Activated CD4-positive, alpha-beta T cell treated with anti-CD3 and anti-CD28 coated beads, Interleukin-2, amount 50 U/mL, for 4 hours (primary cell): ENCODE measurements at places on chromosomes 7 and 10.

DNA sequence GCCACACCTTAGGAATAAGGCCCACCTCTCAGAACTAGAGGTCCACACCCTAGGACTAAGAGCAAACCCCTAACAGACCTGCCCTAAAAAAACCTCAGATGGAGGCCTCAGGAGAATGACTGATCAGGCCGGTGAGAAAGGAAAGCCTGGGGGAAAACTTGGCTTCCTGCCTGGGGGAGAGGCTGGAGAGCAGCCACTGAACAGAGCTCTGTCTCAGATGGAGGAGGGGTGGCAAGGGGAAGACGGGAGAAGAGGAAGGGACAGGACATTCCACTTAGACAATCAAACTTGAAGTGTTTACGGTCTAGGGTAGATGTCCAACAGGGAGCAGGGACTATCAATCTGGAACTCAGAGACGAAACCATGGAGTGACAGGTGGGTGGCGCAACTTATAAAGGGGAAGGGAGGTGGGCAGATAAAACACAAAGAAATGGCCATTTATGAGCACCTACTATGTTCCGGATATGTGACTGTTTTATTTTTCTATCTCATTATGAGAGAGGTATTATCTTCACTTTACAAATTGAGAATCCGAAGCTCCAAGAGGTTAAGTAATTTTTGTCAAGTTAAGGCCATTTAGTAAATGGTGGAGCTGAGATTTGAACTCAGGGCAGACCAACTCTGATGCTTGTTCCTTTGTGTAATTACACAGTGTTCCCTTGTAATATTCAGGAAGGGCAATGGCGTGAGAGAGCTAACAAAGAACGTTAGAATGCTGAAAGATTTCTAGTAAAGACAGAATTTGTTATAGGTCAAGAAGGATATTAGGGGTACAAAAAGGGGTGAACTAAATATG is 82.6 kb downstream of the DNMBP start:
- DNase-seq: no peak

DNA sequence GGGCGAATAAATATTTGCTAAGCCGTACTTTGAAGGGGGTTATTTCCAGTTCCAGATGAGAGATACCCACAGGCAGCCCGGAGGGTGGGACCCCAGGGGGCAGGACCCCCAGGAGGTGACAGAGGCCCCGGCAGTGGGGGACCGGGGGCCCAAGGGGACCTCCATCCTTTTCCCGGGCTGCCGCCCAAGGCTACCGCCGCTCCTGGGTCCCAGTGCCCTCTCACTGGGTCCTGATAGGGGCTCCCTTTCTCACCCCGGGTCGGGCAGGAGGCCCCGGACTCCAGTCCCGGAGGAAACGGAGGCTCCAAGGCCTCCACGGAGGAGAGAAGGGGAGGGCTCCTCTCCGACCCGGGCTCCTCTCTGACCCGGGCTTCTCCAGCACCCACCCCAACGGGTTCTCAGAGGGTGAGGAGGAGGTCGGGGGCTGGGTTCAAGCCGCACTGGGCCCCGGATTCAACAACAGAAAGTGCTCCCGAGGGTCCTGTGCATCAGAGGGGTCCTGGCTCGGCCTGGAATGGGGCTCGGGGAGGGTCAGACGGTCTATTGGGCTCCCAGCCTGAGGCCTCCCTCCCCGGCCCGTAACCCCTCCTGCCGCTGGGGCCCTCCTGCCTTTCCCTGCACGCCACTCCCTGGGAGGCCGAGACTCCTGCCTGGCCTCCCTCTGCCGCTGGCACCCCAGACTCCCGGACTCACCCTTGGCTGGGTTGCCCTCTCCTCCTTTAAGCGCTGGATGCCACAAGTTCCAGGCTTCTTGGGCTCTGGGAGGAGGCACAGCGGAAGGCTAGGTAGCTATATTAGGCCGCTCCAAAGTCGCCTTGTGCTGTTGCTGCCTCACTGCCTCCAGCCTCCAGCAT is 62.5 kb downstream of the ZNF37A start:
- no peak for DNase-seq

DNA sequence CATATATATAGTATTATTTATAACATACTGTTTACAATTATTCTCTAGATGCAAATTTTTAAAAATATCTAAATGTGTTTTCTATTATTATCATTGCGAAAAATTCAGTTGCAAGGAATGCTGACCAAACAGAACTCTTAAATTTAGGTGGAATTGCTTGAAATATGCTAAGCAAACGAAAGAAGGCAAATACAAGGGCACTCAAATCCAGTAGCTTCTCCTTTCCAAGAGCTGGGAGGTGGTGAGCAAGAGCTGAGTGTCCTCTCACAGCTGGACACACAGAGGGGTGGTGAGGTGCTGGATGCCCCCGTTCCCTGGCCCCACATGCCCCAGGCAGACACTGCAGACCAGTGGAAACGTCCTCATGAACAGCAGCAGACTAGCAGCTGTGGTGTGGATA is 166.0 kb downstream of the TAX1BP1 start:
- DNase-seq: no peak

- DNase-seq: no peak
These were observed 36.4 kb upstream of the FERD3L start for GRCh38 chr7:19181634-19182033.

DNA sequence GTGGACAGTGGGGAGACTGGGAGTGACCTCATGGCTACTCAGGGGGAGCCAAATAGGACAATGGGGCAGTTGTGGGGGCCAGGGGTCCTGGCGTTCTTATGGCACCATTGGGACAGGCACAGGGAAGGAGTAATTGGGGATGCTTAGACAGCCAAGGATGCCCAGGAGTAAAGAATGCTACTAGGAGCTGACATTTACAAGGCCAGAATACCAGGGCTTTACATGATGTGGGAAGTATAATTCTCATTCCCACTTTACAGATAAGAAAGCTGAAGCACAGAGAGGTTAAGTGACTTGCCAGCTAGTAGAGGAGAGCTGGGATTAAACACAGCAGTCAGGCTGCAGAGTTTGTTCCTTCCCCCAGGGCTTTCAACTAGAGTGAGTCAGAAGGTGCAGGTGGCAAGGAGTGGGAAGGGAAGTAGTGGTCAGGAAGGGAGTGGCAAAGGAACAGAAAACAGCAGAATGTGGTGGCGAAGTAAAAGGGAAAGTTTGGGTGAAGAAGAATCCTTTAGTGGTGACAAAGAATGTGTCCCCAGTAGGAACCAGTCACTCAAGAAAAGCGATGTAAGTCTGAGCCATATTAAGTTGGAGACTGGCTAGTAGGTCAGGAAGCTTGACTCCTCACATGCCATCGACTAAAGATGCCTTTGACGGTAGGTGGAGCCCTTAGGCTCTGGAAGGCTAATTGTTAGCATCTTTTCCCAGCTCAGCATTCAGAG is 32.8 kb downstream of the CPVL start:
- DNase-seq: no peak

DNA sequence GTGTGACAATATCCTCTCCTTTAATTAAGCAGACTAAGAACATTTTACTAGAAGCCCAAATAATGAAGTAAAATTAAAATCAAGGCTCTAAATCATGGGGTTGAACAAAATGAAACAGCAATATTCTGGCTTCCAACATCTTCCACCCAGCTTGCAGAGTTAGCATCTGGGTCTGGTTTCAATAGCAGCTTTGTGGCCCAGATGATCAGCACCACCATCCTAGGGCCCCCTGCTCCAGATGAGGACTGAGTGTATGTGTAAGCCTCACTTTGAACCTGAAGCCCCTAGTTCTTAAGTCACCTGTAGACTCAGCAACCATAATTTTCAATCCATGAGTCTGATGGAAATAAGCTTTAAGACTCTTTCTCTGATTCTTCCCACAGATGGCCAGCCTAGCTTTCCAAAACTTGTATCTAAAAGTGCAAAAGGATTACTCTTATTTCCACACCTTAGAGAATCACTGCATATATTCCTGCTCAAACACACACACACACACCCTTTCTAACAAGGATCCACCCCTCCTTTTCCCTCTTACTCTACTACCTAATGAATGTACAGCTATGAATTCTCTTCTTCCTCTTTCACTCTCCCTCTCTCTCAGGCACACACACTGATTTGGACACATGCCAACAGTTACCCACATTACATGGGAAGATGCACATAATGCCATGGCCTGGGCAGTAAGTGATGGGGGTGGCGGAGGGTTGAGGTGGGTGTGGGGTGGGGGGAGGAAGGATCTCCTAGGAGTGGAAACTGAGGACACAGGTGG is 3.5 kb downstream of the DENND11 start:
- DNase-seq: no peak

DNA sequence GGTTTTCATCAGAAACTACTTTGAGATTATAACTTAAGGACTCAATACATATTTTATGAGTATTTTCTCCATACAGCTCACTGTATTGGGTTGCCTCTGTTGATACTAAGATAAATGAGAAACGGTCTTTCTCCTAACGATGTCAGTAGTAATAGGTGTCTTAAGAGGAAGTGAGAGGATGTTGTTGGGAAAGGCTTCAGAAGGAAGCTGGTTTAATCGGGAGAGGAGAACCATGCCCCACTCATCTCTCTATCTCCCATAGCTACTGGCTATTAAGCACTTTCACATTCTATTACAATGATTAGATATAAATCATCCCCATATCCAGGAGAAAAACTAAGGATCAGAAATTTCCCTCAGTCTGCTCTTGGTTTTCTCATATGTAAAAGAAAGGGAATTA is 2.0 kb downstream of the CLEC5A start:
- no peak for DNase-seq

- DNase-seq: no peak
These were observed 52.2 kb downstream of the CADPS2 start for GRCh38 chr7:122833888-122834570.

DNA sequence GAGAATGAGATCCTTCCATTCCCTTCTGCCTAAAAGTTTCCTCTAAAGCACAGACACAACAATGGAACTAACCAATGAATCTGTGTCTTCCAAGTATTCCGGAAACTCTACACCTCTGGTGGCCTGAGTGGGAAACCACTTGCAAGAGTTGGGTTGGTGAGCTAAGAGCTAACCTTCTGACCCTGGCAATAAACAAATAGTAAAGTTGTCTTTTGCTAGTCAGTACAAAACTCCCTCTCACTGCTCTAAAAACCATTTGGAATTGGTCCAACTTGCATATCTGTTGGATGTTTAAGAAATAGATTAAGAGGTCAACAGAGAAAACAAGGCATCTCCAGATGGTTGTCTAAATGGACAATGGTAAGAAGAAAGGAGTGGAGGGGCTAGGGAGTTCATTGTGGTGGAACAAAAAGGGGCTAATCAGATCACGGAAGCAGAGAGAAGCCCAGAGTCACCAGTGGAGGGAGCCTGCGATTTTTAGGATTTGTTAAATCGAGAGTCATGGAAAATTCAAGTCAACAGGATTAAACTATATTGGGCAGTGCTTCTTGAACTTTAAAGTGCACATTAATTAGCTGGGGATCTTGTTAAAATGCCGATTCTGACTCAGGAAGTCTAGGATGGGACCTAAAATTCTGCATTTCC is 192.3 kb downstream of the EVX1 start:
- DNase-seq: no peak

- DNase-seq: no peak
These were observed 19.3 kb downstream of the TCAF1 start for GRCh38 chr7:143882604-143883078.

DNA sequence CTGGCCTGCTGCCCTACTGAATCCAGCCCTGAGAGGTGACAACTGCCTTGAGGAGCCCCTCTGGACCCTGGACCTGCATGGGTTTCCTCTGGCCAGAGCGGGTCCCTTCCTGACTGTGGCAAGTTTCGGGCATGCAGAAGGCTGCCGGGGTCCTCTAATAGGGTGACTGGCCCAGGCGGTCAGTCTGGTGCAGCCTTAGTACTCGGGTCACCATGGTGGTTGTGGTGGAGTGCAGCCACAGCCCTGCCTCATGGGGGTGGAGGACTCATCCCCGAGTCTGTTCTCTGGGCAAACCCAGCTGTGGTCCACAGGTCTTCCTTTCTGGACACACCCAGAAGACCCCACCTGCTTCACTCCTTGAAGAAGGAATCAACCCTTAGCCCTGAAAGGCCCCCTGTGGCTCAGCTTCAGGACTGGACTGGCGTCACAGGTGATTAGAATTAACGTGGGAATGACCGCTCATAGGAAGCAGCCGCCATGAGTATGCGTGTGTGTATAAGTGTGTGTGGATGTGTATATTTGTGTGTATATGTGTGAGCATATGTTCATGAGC is 28.7 kb downstream of the RAMP3 start:
- no peak for DNase-seq

DNA sequence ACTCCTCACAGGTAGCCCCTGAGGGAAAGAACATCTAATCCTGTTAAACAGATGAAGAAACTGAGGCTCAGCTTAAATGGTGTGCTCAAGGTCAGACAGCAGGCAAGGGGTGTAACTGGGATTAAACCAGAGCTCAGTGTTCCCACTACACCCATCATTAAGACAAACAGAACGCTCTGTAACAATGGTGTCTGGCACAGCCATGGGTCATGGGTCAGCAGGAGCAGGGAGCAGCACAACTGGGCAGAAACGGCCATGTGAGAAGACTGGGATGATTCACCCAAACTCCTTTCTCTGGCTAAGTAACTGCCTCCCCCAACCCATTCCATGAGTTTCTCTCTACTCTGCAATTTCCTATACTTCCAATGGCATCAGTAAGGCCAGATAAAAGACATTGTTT is 85.5 kb upstream of the PDE1C start:
- DNase-seq: no peak

- no peak for DNase-seq
These were observed 134.8 kb upstream of the GDF10 start for GRCh38 chr10:47165168-47165710.

DNA sequence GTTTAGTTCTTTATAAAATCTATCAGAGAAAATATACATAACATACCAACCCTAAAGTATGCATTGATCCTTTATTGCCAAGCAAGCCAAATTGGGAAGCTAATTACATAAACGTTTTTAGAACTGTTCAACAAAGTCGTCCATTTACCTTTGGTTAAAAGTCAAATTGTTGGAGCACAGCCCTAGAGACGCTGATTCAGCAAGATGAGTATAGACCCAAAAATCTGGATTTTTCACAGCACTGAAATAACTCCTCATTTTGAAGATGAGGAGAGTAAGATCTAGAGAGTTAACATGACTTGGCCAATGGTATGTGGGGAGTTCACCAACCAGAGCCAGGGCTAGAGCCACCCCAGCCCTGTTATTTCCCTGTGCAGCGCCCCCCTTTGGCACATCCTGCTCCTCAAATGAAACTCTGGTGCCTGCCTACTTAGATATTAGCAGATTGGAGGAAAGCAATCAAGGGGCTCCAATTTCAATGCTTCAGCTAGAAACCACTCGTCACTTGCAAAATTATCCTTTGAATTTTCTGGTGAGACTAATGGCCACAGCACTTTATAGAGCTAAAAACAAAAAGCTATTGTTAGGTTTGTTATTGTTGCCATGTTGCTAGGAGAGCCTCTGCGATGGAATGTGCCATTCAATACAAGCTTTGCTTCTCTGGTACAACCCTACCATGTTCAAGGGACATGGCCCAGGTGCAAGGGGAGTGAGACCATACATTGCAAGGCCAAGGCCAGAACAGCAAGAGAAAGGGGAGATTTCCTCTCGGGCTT is 132.6 kb upstream of the ZEB1 start:
- no peak for DNase-seq
